WTC11 (cell line): ENCODE measurements at places on chromosomes 16 and 17.

DNA sequence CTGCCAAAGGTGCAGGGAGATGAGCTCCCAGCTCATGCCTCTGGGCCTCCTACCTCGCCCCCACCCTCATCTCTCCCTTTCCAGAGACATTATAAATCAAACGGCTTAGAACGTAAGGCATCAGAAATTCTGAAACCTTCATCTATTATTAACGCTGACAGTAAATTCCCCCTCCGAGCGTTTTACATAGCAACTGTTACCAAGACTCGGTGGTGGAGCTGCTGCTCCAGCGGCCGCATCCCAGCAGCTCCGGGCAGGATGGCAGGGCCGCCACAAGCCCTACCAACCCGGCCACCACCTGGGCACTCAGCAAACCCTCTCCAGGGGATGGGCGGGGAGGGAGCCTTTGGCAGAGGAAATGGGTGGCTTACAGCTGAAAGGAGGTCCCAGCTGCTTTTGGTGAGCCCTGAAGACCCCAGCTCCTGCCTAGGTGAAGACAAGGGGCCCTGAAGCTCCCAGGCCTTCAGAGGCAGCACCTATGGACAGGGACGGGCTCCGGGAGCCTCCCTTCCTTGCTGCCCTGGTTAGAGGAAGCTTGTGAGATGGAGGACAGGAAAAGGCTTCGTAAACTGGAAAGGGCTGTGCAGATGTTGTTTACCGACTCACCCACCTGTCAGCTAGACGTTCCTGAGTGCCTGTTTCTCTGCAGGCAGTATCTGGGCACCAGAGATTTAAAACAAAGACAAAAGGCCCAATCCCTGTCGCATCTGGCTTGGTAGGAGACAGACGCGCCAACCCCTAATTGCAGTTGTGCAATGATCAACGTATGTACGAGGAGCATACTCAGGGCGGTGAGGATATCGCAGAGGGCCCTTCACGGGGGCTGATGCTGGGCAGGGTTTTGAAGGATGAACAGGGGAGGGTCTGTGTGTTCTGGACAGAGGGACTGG is 76.9 kb downstream of the RAI1 start:
- no peak for DNase-seq

DNA sequence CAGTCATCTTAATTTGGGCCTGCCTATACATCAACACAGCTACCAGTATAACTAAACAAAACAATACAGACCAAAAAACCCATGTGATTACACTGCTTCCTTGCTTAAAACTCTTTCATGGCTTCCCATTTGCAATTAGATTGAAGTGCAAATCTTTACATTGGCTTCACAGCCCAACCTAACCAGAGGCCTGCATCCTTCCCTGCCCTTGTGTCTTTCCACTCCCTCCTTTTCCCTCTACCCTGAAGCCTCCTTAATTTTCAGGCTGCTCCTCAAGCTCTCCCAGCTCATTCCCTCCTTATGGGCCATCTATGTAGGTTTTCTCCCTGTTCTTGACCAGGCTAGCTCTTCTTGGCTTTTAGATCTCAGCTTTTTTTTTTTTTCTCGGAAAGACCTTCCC is 147.8 kb downstream of the TOX3 start:
- no peak for DNase-seq

- DNase-seq = no peak
Measured at GRCh38 chr16:77599793-77600415, 122.4 kb upstream of the NUDT7 start.

DNA sequence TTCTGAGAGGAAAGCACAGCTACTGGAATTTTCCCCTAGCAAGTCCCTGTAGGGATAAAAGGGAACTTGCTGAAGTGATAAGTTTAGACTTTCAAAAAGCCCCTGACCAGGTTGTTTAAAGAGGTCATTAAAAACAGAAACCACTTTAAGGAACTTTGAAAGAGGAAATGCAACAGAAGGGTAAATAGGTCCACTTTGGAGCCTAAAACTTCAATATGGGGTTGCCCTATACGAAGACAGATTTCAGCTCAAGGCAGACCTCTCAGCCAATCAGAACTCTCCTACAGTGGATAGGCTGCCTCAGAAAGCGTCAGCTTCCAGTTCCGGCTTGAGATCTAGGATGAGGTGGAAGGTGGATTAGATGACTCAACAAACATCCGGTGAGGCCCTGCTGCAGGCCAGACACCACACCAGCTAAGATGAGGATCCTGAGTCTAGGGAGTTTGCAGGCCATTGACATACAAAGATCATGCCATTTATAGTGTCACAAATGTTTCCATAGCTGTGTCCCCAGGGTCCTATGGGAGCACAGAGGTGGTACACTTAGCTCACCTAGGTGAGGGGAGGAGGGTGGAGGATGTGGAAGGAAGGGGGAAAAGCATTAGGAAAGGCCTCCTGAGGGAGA is 7.9 kb upstream of the MFSD6L start:
- DNase-seq = no peak

- no peak for DNase-seq
Measured at GRCh38 chr16:89363621-89364393, 126.6 kb downstream of the ANKRD11 start.

GRCh38 chr17:73307130-73307529 is 4.7 kb downstream of the CDC42EP4 start:
- DNase-seq = no peak

- DNase-seq = peak; percentile 61
Measured at GRCh38 chr17:2874189-2874686, 78.0 kb downstream of the RAP1GAP2 start.

GRCh38 chr16:57190136-57190535 is 4.0 kb downstream of the RSPRY1 start:
- no peak for DNase-seq

GRCh38 chr16:86888231-86889053 is 310.1 kb downstream of the FOXL1 start:
- DNase-seq = no peak

- DNase-seq = peak; percentile 56
Measured at GRCh38 chr17:3602499-3602898, 6.7 kb downstream of the TRPV1 start.

GRCh38 chr17:77782201-77782600 is 176.3 kb upstream of the TNRC6C start:
- no peak for DNase-seq

DNA sequence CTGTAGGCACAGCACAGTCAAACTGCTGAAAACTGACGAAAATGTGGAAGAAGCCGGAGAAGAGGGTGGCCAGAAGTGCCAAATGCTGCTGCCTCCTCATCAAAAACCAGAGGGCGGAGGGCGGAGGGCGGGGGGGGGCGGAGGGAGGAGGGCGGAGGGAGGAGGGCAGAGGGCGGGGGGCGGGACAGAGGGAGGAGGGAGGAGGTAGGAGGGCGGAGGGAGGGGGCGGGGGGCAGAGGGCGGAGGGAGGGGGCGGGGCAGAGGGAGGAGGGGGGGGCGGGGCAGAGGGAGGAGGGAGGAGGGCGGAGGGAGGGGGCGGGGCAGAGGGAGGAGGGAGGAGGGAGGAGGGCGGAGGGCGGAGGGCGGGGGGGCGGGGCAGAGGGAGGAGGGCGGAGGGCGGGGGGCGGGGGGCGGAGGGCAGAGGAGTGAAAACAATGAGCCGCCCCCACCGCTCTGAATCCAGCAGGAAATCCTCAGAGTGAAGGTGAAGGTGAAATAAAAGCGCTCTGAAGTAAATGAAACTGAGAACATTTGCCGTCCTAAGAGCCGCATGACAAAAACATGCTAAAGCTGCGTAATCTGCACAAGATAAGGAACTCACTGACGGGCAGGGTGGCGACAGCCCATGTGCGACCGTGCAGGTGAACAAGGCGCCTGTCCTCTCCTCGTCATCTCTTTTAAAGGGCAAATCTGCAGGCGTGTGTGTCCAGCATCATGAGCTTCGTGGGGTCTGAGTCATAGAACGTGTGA is 22.6 kb upstream of the CBFA2T3 start:
- DNase-seq = no peak

- DNase-seq = no peak
Measured at GRCh38 chr17:61168506-61168905, 231.1 kb upstream of the TBX2 start.

- DNase-seq = no peak
Measured at GRCh38 chr17:13537167-13537731, 64.5 kb downstream of the HS3ST3A1 start.

DNA sequence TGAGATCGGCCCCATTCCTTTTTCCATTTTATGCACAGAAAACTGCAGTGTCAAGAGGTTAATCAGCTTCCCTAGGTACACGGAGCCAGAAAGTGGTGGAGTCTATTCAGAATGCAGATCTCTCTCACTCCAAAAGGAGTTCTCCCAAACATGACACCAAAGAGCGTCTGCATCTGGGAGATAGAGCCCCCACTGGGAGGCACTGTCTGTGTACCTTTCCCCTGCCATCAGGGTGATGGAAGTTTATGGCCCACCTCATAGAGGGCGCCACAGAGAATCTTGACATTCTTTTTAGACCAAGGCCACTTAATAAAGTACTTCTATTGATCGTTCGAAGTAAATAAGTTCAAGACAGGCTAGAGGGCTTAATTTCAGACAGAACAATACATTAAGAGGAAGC is 493.7 kb upstream of the ERCC4 start:
- peak; percentile 39 for DNase-seq

DNA sequence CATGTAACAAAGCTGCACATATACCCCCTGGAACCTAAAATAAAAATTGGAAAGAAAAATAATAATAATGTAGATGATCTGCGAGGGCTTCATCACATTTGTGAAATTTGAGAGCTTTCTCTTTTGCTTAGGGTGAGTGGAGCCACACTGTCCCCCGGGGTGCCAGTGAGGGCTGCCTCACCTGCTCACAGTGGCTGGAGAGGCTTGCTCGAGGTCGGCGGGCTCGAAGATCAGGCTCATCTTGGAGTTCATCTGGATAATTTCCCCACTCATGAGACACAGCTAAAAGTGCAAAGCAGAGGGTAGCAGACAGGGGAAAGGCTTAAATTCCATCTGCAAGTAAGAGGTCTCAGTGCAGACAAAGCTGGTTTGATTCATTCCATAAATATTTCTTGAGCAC is 123.8 kb downstream of the DNAH3 start:
- no peak for DNase-seq

- DNase-seq = peak; percentile 50
Measured at GRCh38 chr17:2854143-2855055, 58.2 kb downstream of the RAP1GAP2 start.

- no peak for DNase-seq
Measured at GRCh38 chr17:78377858-78378224, 608 bp upstream of the PGS1 start.
